ENCODE measurements at places on chromosomes 4 and X. TPM values are rescaled to one million over a fixed set of nuclear protein-coding genes. Genes with fewer than 3 reads are reported as not detected.

TMA16 gene
- 25.9 TPM for total RNA-seq

TEX13C gene
- not detected for total RNA-seq

PPBP gene
- total RNA-seq, result 0.36 TPM

SCML2 gene
- total RNA-seq, result 0.88 TPM

SHROOM3 gene
- total RNA-seq, result 9.8 TPM

AWAT2 gene
- not detected for total RNA-seq

CT45A2 gene
- not detected for total RNA-seq

CLTRN gene
- 0.29 TPM for total RNA-seq

PDGFC gene
- 147 TPM for total RNA-seq

POU3F4 gene
- total RNA-seq, result not detected

UGT2B11 gene
- not detected for total RNA-seq

CNKSR2 gene
- total RNA-seq, result 1.2 TPM

NDUFB11 gene
- total RNA-seq, result 45.4 TPM

NDP gene
- 0.59 TPM for total RNA-seq

SRPX2 gene
- 36.9 TPM for total RNA-seq

VSIG4 gene
- total RNA-seq, result 0.72 TPM

TLR1 gene
- total RNA-seq, result 2.4 TPM

NIPAL1 gene
- under 0.01 TPM for total RNA-seq

CYSLTR1 gene
- total RNA-seq, result under 0.01 TPM

RASGEF1B gene
- 5.8 TPM for total RNA-seq

ANAPC4 gene
- total RNA-seq, result 28.2 TPM

SULT1B1 gene
- not detected for total RNA-seq

USP46 gene
- 12.4 TPM for total RNA-seq

ZXDA gene
- total RNA-seq, result 6.2 TPM

All from osteoblast (primary cell).